Astrocyte (in vitro differentiated cells and primary cell): ENCODE measurements at places on chromosomes 4 and X. TPM values are rescaled to one million over a fixed set of nuclear protein-coding genes. Genes with fewer than 3 reads are reported as not detected.

AFF2 gene
- 8.3 and 8.9 TPM in 2 replicates for total RNA-seq

GAGE12H gene
- total RNA-seq: not detected in 2 replicates

GPRASP2 gene
- 9.1 and 10.1 TPM in 2 replicates for total RNA-seq

HS3ST1 gene
- total RNA-seq: 0.18 and 0.22 TPM in 2 replicates

RIPPLY1 gene
- not detected in 2 replicates for total RNA-seq

DNA sequence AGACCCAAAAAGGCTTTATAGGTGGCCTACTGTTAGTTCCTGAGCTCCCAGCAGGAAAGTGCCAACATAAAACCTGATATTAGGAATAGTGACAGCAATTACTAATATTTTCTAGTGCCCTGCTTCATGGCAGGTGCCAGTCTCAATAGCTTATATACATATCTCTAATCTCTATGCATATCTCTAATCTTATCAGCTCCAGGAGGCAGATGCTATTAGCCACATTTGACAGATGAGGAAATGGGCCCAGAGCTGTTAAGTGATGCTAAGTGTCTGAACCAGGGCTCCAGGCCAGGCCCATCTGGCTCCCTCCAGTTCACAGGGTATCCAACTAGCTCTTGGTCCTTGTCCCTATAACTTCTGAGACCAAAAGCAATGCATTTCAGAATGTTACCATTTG, 142.5 kb downstream of the CHIC2 start:
- no peak for DNase-seq

GRCh38 chr4:7192252-7193029, at the start of gene SORCS2:
TSS of gene SORCS2 (plus strand) at chr4:7192538.
- DNase-seq: no peak

DNA sequence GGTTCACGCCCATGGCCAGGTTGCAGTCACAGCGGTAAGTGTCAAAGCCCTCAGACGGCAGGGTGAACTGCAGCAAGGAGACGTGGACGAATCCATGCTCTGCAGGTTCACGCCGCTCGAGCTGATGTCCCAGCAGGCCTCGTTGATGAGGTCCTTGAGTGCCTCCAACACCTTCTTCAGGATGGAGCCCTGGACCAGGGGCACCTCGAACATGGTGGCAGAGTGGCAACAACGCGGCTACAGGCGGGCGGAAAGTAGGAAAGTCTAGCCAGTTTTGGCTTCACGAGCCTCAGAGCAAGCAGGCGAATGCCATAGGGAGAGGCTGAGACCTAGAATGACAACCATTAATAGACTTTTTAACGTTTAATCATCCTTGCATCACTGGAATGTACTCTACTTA, 485.9 kb downstream of the ZNF674 start:
- DNase-seq: no peak

GRCh38 chr4:32855622-32856021, 2135.5 kb downstream of the PCDH7 start:
- no peak for DNase-seq

DNA sequence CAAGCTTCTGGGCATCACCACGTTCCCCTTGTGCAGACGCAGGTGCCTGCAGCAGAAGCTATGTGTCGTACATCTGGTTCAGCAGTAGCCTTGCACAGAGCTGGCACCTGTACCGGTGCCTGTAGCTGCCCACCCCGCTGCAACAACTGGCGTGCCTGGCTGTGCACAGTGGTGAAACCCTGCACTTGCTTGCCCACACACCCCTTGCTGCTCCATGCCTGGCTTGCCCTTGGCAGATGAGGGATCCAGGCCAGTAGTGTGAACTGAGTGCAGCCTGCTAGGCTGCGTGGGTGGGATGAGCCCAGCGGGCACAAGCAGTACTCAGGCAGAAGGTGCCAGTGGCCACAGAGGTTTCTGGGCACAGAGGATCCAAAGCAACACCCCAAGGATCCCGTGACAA, 528.4 kb downstream of the PPARGC1A start:
- DNase-seq: no peak

- no peak for DNase-seq
Observed at GRCh38 chr4:19156786-19157185, 1094.9 kb upstream of the SLIT2 start.

GRCh38 chrX:66035667-66036066, 4.2 kb downstream of the VSIG4 start:
- DNase-seq: no peak

DNA sequence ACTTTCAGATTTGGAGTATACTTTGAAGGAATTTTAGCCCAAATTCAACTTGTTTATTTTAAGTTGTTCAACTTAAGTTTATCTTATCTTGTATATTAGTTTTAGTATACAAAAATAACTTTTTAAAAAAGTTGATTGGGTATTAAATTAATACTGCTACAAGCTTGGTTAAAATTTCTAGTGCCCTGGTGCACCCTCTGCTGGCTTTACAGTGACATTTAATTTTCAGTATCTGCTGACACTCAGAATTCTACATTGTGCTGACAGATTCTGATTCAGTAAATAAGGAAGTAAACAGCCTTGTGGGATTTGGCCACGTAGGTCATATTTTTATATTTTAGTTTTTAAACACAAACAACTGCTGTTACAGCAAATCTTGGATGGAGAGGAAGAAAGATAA, 2.9 kb downstream of the EDA start:
- DNase-seq: no peak
